ENCODE measurements at places on chromosomes 16 and 17.

DNA sequence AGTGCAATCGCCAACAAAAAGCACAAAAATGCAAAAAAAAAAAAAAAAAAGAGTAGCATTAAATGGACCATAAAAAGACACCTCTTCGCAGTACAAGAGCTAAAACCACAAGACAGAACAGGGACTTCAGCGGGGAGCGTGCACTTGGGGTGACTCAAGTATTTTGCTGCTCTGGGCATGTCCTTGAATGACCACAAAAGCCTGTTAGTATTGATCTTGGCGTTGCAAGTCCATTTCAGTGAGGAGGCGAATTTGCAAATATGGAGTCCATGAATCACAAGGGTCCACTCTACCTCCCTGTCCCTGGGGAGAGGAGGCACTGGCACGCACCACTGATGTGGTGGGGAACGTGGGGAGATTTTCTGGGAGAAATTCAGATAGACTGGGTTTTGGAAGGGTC is 78.9 kb downstream of the CNGB1 start:
- peak; percentile 83 for DNase-seq

DNA sequence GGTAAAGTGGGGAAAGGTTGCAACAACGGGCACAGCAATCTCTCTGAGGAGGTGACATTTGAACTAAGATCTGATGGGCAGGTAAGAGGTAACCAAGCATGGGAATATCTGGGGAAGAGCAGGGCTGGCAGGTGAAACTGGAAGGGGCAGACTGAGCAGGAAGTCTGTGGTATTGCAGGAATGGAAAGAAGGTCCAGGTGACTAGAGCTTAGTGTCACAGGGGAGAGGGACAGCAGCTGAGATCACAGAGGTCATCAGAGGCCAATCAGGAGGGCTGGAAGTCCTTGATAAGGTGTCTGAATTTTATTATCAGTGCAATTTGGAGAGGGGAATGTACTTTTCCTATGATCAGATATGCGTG is 73.3 kb upstream of the DHX40 start:
- DNase-seq, result no peak

- no peak for DNase-seq
These were observed 6.4 kb downstream of the ITGAL start for GRCh38 chr16:30478766-30479478.

GRCh38 chr16:49103298-49103697 is 178.3 kb downstream of the CBLN1 start:
- no peak for DNase-seq

- no peak for DNase-seq
These were observed 135.5 kb upstream of the WSB1 start for GRCh38 chr17:27158382-27158781.
